ENCODE measurements at places on chromosomes 16 and 17.
A peak's percentile ranks its signal among the peaks of the same experiment; 100 is the strongest.

DNA sequence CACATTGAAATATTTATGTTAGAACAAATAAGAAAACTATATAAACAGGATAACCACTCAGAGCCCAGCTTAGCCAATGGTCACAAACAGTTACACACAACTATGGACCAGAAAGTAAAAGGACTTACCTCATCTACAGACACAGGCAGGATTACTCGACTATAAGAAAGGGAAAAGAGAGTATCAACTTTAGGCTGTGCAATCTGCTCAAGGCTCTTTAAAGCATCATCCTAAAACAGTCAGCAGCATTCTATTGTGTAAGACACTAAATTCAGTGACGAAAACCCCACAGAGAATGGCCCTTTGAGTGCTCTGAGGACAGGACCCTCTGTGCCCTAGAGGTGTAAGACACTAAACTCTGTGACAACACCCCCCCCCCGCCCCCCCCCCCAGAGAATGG is 4.2 kb downstream of the PITPNA start:
- H3K4me3 ChIP-seq = no peak overlapping the region
- no peak overlapping the region for H3K27ac ChIP-seq
- peaks cover 2% of the 10 kb centered on the region for H3K36me3 ChIP-seq
- H3K27me3 ChIP-seq = no peaks in the 10 kb centered on the region

GRCh38 chr17:76213491-76213890 is 26.8 kb downstream of the RNF157 start:
- H3K4me3 ChIP-seq = no peak overlapping the region
- no peak overlapping the region for H3K27ac ChIP-seq
- H3K4me1 ChIP-seq = peaks cover 2% of the 10 kb centered on the region
- H3K36me3 ChIP-seq = no peaks in the 10 kb centered on the region
- peaks cover 2% of the 10 kb centered on the region for H3K27me3 ChIP-seq

DNA sequence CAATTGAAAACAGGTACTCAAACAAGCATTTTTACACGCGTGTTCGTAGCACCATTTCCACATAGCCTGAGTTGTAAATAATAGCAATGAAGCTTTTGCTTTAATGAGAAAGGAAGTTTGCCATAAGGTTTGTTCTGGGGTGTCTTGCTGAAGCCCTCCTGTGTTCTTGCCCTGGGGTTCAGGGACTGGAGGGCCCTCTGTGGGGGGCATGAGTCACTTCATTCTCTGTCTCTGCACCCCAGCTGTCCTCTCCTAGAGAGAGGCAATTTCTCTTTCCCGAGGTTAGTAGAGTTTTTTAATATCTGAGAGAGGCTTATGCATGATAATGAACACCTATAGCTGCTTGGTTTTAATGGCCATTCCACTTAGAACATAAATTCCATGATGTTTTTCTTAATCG is 9.6 kb downstream of the AFMID start:
- H3K36me3 ChIP-seq = peaks cover 2% of the 10 kb centered on the region
- H3K27me3 ChIP-seq = no peaks in the 10 kb centered on the region
- H3K4me1 ChIP-seq = peaks cover 15% of the 10 kb centered on the region
- no peak for DNase-seq
- H3K4me3 ChIP-seq = no peak overlapping the region

- no peaks in the 10 kb centered on the region for H3K36me3 ChIP-seq
- peak overlapping the region; percentile 14 for H3K4me3 ChIP-seq
- peaks cover 10% of the 10 kb centered on the region for H3K4me1 ChIP-seq
- H3K27ac ChIP-seq = no peak overlapping the region
- peak; percentile 46 for DNase-seq
Measured at GRCh38 chr17:3904501-3904900, 11.6 kb upstream of the CAMKK1 start.

GRCh38 chr17:19306160-19307111 is 56.1 kb downstream of the B9D1 start:
- peak overlapping the region; percentile 41 for H3K4me3 ChIP-seq
- no peaks in the 10 kb centered on the region for H3K27me3 ChIP-seq
- H3K27ac ChIP-seq = peak overlapping the region; percentile 83
- DNase-seq = peak; percentile 70
- peaks cover 46% of the 10 kb centered on the region for H3K4me1 ChIP-seq

DNA sequence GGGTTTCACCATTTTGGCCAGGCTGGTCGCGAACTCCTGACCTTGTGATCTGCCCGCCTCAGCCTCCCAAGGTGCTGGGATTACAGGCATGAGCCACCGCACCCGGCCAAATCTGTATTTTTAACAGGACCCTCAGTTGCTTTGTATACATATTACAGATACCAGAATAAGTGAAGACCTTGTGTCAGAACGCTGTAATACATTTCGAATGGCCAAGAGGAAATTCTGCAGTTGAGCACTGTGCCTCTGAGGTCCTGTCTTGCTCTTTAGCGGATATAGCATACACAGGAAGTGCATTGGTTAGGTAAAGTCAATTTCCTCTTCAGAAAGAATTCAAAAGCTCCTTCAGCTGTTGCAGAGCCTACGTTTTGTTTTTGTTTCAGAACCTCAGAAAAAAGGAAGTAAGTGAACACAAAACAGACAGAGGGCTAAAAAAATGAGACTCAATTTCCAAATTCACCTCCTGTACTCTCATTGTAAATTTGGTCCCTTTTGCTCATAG is 15.7 kb downstream of the CRLF3 start:
- H3K4me1 ChIP-seq = peaks cover 27% of the 10 kb centered on the region
- H3K27me3 ChIP-seq = no peaks in the 10 kb centered on the region
- no peak for DNase-seq
- H3K27ac ChIP-seq = peak overlapping the region; percentile 98

- no peaks in the 10 kb centered on the region for H3K4me1 ChIP-seq
- no peak overlapping the region for H3K4me3 ChIP-seq
- no peak for DNase-seq
- no peaks in the 10 kb centered on the region for H3K36me3 ChIP-seq
- H3K27me3 ChIP-seq = no peaks in the 10 kb centered on the region
Measured at GRCh38 chr16:81060576-81061306, 16.3 kb downstream of the C16orf46 start.

GRCh38 chr17:78057113-78057740 is 71.3 kb downstream of the TMC6 start:
- no peaks in the 10 kb centered on the region for H3K4me1 ChIP-seq
- DNase-seq = no peak
- no peak overlapping the region for H3K4me3 ChIP-seq
- H3K27ac ChIP-seq = no peak overlapping the region

DNA sequence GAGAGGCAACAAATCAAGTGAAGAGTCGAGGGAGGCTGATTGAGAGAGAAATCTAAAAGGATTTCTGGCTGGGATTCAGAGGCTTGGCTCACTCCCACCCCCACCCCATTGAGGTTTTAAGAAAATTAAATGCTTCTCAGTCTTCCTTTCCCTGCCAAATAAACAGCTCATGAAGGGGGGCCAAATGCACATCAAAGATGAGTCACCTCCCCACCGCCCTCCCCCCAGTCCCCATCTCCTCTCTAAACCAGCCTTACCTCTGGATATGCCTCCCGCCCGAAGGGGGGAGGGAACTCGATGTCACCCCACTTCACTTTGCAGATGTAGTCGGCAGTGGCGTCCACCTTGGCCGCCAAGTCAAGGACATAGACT is 11.6 kb downstream of the ACLY start:
- H3K27ac ChIP-seq = no peak overlapping the region
- H3K36me3 ChIP-seq = peaks cover 35% of the 10 kb centered on the region
- no peaks in the 10 kb centered on the region for H3K27me3 ChIP-seq
- no peak overlapping the region for H3K4me3 ChIP-seq
- H3K4me1 ChIP-seq = no peaks in the 10 kb centered on the region

- peaks cover 41% of the 10 kb centered on the region for H3K27me3 ChIP-seq
- peaks cover 2% of the 10 kb centered on the region for H3K4me1 ChIP-seq
- DNase-seq = no peak
- H3K27ac ChIP-seq = no peak within 1 kb of the TSS
- no peaks in the 10 kb centered on the region for H3K36me3 ChIP-seq
- no peak within 1 kb of the TSS for H3K4me3 ChIP-seq
Measured at GRCh38 chr16:1918351-1919326, at the start of gene HS3ST6. TSS of gene HS3ST6 (minus strand) at chr16:1918415. CDS start at chr16:1918323, 92 bp downstream.

DNA sequence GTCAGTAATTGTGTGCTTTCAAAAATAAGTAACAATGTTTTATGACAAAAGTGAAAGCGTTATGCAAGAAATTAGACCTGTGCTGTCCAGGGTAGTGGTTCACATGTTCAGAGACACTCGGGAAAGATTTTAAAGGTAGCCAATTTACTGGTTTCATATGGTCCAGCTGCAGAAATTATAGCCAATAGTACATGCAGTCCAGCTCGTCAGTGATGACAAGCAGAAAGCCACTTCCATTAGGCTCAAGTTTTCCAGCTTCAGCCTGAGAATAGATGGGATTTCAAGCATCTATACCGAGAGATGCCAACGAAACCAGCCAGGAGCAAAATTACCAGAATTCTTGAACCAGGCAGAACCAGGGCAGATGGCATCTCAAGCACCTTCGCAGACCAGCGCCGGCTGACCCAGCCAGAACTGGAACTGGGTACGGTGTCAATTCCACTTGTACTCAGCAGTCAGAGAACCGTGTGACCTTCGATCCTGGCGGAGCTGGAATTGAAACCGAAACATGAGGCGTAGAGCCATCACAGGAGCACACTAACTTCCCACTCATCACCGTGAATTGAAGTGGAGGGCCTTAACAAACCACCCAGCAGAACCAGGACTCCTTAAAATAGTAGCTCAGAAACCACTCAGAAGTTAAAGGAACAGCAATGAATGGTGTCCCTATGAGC is 207.9 kb upstream of the HSBP1 start:
- no peaks in the 10 kb centered on the region for H3K36me3 ChIP-seq
- H3K4me3 ChIP-seq = no peak overlapping the region
- DNase-seq = no peak
- no peak overlapping the region for H3K27ac ChIP-seq
- H3K27me3 ChIP-seq = peaks cover 6% of the 10 kb centered on the region

- no peak overlapping the region for H3K27ac ChIP-seq
- peaks cover 4% of the 10 kb centered on the region for H3K27me3 ChIP-seq
- no peak overlapping the region for H3K4me3 ChIP-seq
- no peaks in the 10 kb centered on the region for H3K4me1 ChIP-seq
Measured at GRCh38 chr17:59558953-59559352, 6.5 kb upstream of the DHX40 start.

- peaks cover 19% of the 10 kb centered on the region for H3K4me1 ChIP-seq
- no peak overlapping the region for H3K27ac ChIP-seq
- no peak for DNase-seq
- peaks cover 5% of the 10 kb centered on the region for H3K36me3 ChIP-seq
- H3K4me3 ChIP-seq = no peak overlapping the region
- no peaks in the 10 kb centered on the region for H3K27me3 ChIP-seq
Measured at GRCh38 chr16:89297156-89297874, 79.8 kb downstream of the ZNF778 start.

- H3K4me3 ChIP-seq = no peak overlapping the region
- no peak for DNase-seq
- peaks cover 6% of the 10 kb centered on the region for H3K27me3 ChIP-seq
- H3K27ac ChIP-seq = no peak overlapping the region
- H3K36me3 ChIP-seq = no peaks in the 10 kb centered on the region
Measured at GRCh38 chr17:45115871-45116270, 16.4 kb downstream of the PLCD3 start.

- peaks cover 12% of the 10 kb centered on the region for H3K27me3 ChIP-seq
- no peaks in the 10 kb centered on the region for H3K36me3 ChIP-seq
- H3K4me1 ChIP-seq = no peaks in the 10 kb centered on the region
- no peak for DNase-seq
- no peak overlapping the region for H3K4me3 ChIP-seq
Measured at GRCh38 chr16:10031955-10032354, 150.3 kb downstream of the GRIN2A start.

GRCh38 chr17:38786372-38786771 is 13.0 kb downstream of the PIP4K2B start:
- H3K4me1 ChIP-seq = peaks cover 7% of the 10 kb centered on the region
- H3K4me3 ChIP-seq = no peak overlapping the region
- no peak overlapping the region for H3K27ac ChIP-seq
- peaks cover 12% of the 10 kb centered on the region for H3K36me3 ChIP-seq
- DNase-seq = no peak

- no peaks in the 10 kb centered on the region for H3K36me3 ChIP-seq
- H3K27me3 ChIP-seq = peaks cover 3% of the 10 kb centered on the region
- H3K27ac ChIP-seq = no peak overlapping the region
- peaks cover 2% of the 10 kb centered on the region for H3K4me1 ChIP-seq
- no peak for DNase-seq
Measured at GRCh38 chr17:33520426-33521330, 227.6 kb upstream of the ASIC2 start.

DNA sequence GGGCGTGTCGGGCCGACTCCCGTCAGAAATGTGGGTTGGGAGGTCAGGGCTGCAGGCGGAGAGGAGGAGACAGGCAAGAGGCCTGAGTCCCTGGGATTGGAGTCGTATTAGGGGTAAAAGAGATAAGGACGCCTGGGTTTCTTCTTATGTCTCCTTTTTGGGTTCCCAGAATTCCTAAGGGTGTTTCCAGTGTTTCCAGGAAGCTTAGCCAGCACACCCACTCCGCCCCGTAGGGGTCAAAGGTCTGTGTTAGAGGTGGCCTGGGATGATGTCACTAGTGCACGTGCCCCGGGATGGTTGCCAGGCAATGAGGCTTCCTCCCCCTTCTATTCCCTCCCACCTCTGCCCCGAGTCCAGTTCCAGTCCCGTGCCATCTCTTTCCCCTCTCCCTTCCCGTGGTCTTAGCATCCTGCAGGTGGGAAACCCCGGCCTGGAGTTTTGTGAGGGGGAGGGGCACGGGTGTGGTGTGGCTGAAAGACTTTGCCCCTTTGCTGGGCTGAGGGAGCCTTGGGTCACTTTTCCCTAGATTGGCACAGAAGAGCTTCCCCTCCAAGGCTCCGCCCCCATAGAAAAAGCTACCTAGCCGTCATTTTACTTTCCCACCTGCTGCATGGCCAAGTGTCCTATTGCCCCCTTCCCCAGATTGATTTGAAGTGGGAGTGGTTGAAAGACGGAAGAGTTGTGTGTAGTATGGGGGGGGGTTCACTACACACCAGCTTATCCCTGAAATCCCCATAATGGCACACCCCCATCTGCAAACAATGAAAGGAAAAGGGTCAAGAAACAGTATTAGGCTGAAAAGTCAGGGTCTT is 2.8 kb downstream of the KDM6B start:
- peaks cover 52% of the 10 kb centered on the region for H3K4me1 ChIP-seq
- H3K27ac ChIP-seq = peak overlapping the region; percentile 98
- H3K4me3 ChIP-seq = peak overlapping the region; percentile 92
- peaks cover 8% of the 10 kb centered on the region for H3K27me3 ChIP-seq
- no peak for DNase-seq

- H3K36me3 ChIP-seq = peaks cover 17% of the 10 kb centered on the region
- H3K27me3 ChIP-seq = no peaks in the 10 kb centered on the region
- DNase-seq = no peak
- peaks cover 13% of the 10 kb centered on the region for H3K4me1 ChIP-seq
- H3K4me3 ChIP-seq = no peak overlapping the region
- peak overlapping the region; percentile 65 for H3K27ac ChIP-seq
Measured at GRCh38 chr17:78408476-78409050, 30.1 kb downstream of the PGS1 start.

GRCh38 chr16:56332464-56333079 is 92.8 kb downstream of the AMFR start:
- H3K36me3 ChIP-seq = no peaks in the 10 kb centered on the region
- H3K4me3 ChIP-seq = no peak overlapping the region
- DNase-seq = no peak
- H3K27me3 ChIP-seq = peaks cover 4% of the 10 kb centered on the region

DNA sequence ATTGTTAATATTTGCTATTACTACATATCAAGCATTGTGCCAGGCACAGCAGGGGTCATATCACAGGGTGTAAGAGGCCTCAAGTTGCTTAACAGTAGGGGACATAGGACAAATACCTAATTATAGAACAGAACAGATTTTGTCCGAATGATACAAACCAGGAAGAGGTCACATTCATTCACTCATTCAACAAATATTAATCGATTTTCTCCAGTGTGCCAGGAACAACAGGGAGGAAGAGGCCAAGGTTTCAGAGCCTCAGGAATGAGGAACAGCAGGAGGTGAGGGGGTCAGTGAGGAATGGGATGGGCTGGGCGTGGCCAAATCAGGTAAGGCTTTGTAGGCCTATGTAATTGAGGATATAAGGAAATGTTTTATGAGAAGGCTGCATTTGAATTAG is 11.2 kb upstream of the CHST4 start:
- no peak overlapping the region for H3K27ac ChIP-seq
- no peak overlapping the region for H3K4me3 ChIP-seq
- H3K36me3 ChIP-seq = peaks cover 3% of the 10 kb centered on the region
- H3K4me1 ChIP-seq = no peaks in the 10 kb centered on the region
- H3K27me3 ChIP-seq = peaks cover 13% of the 10 kb centered on the region

Data from memory B cell (primary cell).